ENCODE measurements at places on chromosomes 4 and X.
A peak's percentile ranks its signal among the peaks of the same experiment; 100 is the strongest.

- no peak for DNase-seq
These were observed 20.6 kb downstream of the DCHS2 start for GRCh38 chr4:154471032-154471431.

- DNase-seq: peak; percentile 71
These were observed 12.6 kb downstream of the SRD5A3 start for GRCh38 chr4:55358668-55359067.

GRCh38 chrX:18210470-18210869 is 10.2 kb downstream of the BEND2 start:
- no peak for DNase-seq

- DNase-seq: no peak
These were observed 2.7 kb upstream of the AVPR2 start for GRCh38 chrX:153901753-153902140.

DNA sequence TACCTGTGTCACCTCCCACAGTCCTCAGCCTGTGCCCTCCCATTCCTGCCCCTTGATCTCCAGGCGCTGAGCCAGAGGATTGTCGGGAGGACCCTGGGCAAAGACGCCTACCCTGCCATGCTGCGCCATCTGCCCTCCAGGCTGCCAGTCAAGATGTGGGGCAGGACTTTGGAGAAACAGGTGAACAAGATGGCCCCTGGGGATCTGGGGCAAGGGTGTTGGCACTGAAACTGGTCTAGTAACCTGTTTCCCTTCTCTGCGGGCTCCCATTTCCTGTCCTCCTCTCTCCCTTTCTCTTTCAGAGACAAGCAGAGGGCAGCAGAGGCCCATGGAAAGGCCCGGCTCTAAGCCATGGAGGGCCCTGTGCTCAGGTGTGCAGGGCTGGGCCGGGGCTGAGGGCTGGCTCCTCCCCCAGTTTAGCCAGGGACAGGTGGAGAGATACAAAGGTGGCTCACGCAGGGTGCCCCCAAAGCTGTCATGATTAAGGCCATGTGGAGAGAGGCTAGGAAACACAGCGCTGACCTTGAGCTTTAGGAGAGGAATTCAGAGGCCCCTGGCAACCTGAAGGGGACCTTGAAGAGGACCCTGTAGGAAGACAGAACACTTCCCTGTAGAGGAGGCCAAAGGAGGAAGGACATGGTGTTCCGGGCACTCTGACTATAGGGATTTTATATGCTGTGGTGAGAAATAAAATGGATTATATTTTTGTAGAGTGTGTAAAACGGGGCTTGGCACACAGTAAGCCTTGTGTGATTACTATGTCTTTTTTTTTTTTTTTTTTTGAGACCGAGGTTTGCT is at the start of gene GLOD5:
GLOD5 (plus strand) TSS at position 74 of the 798 bp plus-strand sequence; CDS start at position 118, 44 bp downstream.
- DNase-seq: no peak

DNA sequence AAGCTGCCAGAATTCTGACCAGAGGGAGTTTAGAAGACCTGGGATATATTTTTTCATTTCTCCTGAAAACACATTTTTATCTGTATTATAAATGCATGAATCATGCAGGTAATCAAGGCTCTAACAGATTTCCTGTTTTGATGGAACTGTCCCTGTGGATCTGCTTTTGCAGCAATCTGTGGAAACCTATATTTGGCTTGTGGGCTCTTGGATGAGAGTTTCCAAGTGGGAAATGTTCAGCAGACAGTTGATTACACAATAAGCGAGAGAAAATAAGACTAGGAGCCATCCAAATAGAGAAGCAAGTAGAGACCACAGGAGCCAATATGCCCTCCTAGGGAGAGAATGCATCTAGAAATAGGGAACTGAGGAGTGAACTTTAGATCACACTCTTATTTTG is 105.0 kb downstream of the NDST3 start:
- DNase-seq: no peak

DNA sequence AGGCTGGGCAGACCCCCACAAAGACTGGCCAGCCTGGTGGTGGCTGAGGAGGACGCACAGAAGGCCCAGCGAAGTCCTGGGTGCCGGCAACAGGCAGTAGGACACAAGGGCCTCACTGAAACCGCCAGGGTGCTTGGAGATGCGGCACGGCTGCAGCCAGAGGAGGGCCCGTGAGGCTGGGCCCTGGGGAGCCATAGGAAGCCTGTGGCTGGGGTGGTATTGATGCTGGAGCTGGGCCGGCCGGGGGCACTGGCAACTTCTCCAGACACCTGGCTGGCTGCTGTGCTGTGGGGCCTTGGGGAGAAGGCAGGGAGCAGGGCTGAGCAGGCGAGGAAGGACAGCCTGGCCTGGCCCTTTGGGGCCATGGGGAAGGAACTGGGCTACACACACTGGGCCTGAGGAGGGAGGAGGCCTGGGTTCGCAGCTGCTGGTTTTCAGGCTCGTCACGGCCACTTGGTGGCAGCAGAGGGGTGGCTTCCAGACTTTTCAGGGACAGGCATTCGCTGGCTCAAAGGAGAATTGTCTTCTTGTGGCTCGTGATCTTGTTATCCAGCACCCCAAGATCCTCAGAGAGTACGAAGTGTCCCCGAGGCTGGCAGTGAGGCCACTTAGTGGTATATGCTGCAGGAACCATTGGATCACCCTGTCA is 37.2 kb downstream of the ATP2B3 start:
- DNase-seq: no peak

DNA sequence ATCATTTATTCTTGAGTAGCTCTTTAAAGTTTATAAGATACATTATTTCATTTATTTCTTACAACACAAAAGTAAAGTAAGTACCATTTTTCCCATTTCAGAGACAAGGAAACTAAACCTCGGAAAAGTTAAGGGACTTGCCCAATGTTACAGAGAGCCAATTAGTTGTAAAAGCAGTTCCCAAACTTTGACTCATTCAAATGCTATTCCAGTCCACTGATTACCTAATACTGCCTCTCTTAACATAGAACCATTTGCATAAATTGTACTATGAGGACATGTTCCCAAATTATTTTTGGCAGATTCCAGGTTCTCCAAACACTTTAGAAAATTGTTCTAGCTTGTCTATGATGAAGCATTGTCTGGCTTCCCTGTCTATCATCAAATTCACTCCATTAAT is 45.6 kb upstream of the GRIA3 start:
- DNase-seq: peak; percentile 9

GRCh38 chr4:137655302-137655701 is 123.0 kb upstream of the PCDH18 start:
- DNase-seq: no peak

DNA sequence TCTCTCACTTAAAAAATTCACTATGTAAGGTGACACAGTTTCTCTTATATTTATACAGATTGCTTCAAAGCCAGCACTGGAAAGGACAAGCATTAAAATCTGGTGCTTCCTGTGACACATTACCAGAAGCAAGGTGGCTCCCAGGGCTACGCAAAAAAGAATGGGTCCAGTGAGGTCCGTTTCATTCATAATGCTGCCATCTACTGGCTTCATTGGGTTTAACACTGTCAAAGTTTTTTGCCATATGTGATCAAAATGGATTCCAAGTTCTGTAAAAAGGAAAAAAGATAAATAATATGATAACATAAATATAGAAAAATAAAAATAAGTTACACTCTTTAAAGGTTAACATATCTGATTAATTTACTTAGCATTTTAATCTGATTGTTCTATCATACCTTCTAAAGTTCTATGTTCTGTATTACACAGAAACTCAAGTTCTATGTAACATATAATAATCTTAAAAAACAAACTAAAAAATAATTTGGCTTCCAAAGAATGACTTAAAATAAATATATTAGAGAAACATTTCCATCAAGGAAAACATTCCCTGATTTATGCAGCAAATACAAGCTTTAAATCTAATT is 22.1 kb downstream of the YIPF7 start:
- DNase-seq: no peak

GRCh38 chrX:46444011-46444410 is 101.2 kb downstream of the ZNF674 start:
- DNase-seq: peak; percentile 8

GRCh38 chr4:39539089-39539611 is 11.9 kb upstream of the UGDH start:
- DNase-seq: no peak

GRCh38 chrX:104929324-104929723 is 291.2 kb downstream of the TEX13A start:
- no peak for DNase-seq

DNA sequence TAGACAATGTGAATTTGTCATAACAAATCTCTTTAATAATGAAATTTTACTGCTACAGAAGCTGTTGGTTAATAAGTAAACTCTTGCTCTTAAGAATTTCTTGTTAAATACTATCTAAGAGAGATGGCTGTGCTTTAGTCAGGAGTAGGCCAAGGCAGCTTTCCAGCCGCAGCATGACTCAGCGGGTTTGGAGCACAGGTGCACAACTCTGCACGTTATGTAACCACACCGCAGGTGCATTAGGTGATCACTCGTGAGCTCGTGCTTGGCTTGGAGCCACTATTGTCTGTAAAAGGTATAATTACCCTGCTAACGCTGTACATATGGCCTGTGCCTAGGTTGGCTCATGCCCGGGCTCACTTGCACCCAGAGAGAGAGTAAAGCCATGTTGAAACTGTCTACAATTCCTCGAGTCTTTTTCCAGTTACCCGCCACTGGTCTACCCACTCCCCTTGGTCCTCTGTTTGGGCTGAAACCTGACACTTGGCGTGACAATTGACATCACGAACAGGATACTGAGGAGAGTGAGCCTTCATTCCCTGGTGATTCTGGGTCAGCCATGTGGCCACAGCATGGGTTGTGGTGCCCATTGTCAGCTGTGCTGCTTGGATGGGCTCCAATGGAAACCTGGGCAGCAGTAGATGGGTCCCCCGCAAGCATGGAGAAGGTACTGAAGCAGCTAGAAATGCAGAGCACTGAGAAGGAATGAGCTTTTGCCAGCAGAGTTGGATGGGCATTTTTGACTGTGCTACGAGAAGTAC is 18.4 kb upstream of the ANAPC4 start:
- no peak for DNase-seq

GRCh38 chrX:133215747-133216146 is 2.4 kb downstream of the TFDP3 start:
- DNase-seq: no peak

DNA sequence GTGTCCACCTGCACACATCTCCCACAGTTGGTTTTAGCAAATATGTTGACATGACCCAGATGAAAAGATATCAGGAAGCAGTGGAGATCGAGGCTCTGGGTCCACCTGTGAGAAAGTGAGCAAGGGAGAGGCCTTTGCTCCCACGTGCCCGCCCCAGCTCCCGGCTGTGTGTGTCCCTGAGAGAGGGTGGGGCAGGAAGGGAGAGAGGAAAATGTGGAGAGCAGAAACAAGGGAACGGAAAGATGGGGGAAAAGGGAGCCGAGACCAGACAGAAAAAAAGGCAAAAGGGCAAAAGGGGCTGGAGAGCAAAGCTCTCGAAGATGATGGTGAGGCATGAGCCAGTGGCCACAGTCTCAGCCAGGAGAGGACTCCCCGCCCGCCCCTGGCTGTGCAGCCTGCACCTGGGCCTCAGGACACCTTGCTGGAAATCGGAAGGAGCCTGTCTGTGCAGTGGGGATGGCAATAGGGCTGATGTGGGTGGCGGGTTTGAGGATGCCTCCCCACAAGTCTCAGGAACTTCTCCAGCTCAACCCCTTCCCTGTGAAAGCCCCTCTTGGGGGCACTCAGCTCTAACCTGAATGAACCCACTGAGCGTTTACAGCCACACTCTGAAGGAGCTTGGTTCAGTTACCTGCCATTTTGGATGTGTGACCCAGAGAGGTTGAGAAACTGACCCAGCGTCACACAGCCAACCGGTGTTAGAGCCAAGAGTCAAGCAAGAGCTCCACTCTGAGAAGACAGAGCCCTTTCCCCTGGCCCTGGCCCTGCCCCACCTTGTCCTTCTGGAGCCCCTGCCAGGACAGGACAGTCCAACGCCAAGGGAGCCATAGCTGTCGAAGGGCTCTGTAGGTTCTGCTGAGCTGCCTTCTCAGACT is 20.3 kb upstream of the MSX1 start:
- no peak for DNase-seq

GRCh38 chr4:145732001-145732815 is 52.3 kb downstream of the C4orf51 start:
- no peak for DNase-seq

- DNase-seq: no peak
These were observed 64.8 kb downstream of the NELFA start for GRCh38 chr4:1943928-1944327.

DNA sequence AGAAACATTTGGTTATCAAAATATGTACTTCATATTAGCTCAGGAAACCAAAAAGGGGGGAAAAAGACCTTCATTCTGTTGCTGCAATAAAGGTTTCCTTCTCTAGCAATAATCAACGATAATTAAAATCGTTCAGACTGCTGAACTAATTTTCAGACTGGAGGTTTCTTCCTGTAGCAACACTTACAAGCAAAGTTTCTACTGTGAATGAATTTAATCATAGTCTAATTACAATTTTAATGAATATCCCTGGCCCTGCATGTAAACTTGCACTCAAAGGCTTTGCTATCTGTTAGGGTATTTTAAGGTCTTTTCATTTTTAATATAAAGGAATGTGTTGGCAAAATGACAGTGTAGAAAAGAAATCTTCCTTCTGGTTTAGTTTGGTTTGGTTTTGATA is 265.2 kb downstream of the QDPR start:
- no peak for DNase-seq

DNA sequence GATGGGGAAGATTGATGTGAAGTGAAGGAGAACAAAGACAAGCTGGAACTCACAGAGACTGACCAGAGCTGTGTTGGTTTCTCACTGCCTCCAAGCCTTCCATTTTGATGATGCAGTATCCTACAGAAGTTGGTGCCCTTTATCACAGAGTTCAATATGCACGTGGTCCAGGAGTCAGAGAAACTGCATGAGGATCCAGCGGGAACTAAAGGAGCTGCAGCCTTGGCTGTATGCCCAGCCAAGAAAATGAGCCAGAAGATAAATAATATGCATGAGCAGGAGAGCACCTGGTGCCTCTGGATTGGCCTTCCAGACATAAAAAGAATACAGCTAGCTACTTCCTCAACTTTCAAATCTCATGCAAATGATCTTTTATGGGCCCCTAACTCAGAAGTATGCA is 44.3 kb upstream of the DCLK2 start:
- no peak for DNase-seq

DNA sequence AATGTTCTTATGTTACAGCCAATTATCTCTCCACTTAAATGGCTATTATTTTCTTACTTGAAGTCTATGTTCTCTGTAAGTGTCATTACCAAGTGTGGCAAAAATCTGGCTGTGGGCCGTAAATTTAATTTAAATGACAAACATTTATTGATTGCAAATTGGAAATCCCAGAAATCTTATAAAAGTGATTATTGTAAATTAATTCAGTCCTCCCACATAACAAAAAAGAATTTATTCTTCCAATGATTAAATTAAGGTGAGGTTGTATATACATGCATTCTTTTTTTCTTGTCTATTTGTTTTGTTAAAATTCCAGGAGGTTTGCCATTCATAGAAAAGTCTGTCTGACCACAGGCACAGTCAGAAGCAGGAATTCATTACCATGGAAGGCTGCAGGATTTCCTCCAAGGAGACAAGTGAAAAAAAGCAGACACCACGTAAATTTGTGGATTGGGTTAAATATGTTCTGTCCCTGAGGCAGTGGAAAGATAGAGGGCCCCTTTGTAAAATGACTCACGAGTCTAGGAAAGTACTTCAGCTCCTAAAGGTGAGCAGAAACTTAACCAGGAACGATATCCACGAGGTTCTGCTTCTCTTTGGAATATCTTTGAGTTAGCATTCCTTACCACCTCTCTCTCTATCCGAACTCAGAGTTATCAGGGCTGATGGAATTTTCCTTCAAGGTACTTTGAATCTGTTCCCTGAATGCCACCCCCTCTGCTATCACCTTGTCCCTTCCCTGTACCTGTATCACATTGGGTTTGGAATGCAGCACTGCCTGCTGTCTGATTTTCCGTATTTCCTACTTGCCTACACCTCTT is 10.7 kb downstream of the PPARGC1A start:
- DNase-seq: no peak

GRCh38 chr4:106907216-106907615 is 128.9 kb downstream of the DKK2 start:
- no peak for DNase-seq

GRCh38 chr4:791898-792625 is 33.9 kb downstream of the CPLX1 start:
- DNase-seq: no peak

Data from fibroblast of skin of left biceps (primary cell).